ENCODE measurements at places on chromosomes 6 and 20.

- no peak for DNase-seq
Observed at GRCh38 chr20:7294816-7295360, 527.4 kb downstream of the BMP2 start.

DNA sequence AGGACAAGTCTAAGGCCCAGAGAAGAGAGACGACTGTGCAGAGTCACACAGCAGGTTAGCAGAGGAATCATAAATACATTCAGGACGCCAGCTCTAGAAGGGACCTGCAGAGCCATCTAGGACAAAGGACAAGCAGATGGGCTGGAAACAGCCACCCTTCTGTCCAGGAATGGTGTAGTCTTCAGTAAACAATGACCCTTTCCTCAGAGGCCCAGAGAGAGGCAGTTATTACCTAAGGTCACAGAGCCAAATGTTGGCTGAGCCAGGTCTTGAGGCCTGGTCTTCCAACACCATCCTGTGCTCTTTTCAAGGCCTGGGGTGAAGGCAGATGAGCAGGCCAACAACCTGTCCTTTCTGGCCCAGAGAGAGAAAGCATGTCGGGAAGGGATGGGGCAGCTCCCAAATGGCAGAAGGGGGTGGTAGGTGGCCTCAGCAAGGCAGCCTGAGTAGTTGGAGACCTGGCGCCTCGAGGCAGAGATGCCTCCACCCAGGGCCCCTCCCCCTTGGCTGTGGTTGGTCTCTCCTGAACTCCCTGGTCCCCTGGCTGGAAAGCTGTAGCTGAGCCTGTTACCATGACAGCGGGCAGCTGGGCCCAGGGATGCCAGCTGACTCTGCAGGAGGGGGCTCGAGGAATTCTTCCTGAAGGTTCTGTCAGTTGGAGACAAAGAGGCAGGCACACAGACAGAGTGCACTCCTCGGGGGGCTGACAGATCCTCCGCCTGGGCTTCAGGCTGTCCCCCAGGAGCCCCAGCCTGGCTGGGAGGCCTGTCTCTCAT lies 24.8 kb downstream of the EPB41L1 start:
- no peak for DNase-seq

DNA sequence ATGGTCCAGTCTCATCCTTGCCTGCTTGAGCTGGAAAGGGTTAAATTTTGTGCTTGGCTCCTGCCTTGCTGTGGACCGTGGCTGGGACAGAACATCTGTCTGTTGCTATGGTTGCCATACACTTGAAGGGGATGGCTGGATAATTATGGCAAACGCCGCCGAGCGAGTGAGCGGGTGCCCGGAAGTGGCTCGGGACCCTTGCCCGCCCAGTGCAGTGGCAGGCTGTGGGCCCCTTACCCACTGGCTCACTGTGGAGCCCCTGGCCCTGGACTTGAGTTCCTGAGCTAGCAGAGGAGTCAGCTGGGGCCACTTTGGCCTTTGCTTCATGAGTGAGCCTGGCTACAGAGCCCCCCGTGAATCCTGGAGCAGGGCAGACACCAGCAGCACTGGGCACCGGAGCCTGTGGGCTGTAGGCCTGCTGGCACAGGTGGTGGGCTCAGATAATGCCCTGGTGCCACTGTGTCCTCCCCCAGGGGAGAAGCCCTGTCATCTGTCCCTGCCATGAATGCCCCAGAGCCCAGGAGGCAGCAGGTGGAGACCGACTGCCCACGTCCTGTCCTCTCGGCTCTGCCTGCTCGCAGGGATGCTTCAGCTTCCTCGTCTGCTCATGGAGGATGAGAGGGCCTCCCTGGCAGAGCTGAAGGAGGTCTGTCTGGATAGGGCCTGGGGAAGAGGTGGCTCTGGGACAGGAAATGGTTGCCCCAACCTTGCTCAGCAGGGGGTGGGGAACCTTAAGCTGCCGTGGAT lies 25.5 kb upstream of the NOL4L start:
- DNase-seq: peak; percentile 89

DNA sequence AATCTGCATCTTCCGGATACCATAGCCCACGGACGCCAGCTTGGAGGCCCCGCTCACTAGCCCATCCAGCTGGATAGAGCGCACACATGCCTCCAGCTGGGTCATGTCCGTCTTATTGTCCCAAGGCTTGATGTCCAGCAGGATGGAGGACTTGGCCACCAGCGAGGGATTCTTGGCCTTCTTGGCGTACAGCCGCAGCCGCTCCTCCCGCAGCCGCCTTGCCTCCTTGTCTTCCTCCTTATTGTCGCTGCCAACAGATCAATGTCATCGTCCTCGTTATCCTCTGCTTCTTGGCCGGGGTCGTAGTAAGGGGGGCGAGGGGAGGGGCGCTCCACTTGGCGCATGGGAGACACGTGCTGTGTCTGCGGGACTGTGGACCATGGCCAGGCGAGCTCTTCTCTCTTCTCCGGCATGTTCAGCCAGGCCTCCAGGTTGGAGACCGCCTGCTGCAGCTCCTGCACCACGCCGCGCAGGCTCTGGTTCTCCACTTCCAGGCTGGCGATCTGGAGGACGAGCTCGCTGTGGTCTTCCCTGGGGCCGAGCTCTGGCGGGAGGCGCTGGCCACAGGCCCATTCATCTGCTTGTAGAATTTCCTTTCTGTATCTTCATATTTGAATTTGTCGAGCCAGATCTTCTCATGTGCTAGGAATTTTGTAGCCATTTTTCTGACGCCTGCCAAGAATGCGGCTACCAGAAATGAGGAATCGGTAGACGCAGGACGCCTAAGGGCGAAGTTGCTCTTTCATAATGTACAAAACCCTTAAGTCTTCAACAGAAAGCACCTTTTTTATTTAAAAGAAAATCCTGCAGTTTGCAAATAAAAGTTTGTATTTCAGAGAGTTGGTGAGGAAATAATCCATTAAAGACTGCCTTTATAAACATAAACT lies 60.1 kb upstream of the PTPRK start:
- DNase-seq: no peak

GRCh38 chr6:42374018-42374669 lies 77.6 kb downstream of the TRERF1 start:
- no peak for DNase-seq

- DNase-seq: no peak
Observed at GRCh38 chr6:117629119-117629660, 26.9 kb upstream of the GOPC start.

GRCh38 chr6:30855429-30856075 lies 28.8 kb upstream of the DDR1 start:
- DNase-seq: no peak

All from DMS79 (cell line).